Activated CD8-positive, alpha-beta memory T cell treated with anti-CD3 and anti-CD28 coated beads for 36 hours (primary cell): ENCODE measurements at places on chromosomes 13 and 19. TPM values are rescaled to one million over a fixed set of nuclear protein-coding genes. Genes with fewer than 3 reads are reported as not detected.

FGF22 gene
- total RNA-seq = not detected

DPF1 gene
- total RNA-seq = 0.65 TPM

KASH5 gene
- total RNA-seq = 0.19 TPM

HRC gene
- total RNA-seq = not detected

ERICH4 gene
- total RNA-seq = not detected

ARL11 gene
- total RNA-seq = 0.34 TPM

SIGLEC12 gene
- 1.6 TPM for total RNA-seq

PTPRH gene
- total RNA-seq = not detected

CGB5 gene
- not detected for total RNA-seq

CBARP gene
- 0.95 TPM for total RNA-seq

SAMD4B gene
- total RNA-seq = 55.5 TPM

ACTMAP gene
- total RNA-seq = 9.8 TPM
